Activated CD8-positive, alpha-beta memory T cell treated with anti-CD3 and anti-CD28 coated beads for 36 hours (primary cell): ENCODE measurements at places on chromosomes 3 and 15. TPM values are rescaled to one million over a fixed set of nuclear protein-coding genes. Genes with fewer than 3 reads are reported as not detected.

Gene C15orf39
- 32.8 TPM for total RNA-seq

Gene C3orf85
- not detected for total RNA-seq

Gene ARL8B
- total RNA-seq: 65.0 TPM

Gene SMCO1
- not detected for total RNA-seq

Gene NR1I2
- 0.67 TPM for total RNA-seq

Gene RTP3
- total RNA-seq: not detected

Gene SLC6A20
- total RNA-seq: 0.08 TPM

Gene CAMKV
- 0.96 TPM for total RNA-seq

Gene GRAMD2A
- total RNA-seq: not detected

Gene SNURF
- 16.2 TPM for total RNA-seq

Gene FSIP1
- total RNA-seq: 0.51 TPM
